ENCODE measurements at places on chromosomes 3 and 15. TPM values are rescaled to one million over a fixed set of nuclear protein-coding genes. Genes with fewer than 3 reads are reported as not detected.

AHSG gene
- 2.2 TPM for total RNA-seq

DNA sequence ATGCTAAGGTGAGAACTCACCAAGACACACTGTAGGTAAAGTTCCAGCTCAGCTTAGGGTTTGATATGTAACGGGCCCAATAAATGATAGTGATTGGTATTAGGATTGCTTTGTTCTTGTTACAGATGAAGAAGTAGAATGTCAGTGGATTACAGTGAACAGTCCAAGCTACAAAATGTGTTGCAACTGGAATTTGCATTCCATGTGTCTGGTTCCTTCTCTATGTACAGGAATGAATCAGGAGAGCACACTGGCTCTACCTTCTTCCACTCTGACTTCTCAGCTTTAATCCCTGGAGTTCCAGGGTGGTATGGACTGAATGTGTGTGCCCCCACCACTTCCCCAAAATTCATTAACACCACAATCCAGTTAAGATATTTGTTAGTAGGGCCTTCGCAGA, 730.4 kb upstream of the CFAP20DC start:
- no peak for DNase-seq

CFAP92 gene
- 3.3 TPM for total RNA-seq

CAMP gene
- not detected for total RNA-seq

ZIC4 gene
- 0.20 TPM for total RNA-seq

DNA sequence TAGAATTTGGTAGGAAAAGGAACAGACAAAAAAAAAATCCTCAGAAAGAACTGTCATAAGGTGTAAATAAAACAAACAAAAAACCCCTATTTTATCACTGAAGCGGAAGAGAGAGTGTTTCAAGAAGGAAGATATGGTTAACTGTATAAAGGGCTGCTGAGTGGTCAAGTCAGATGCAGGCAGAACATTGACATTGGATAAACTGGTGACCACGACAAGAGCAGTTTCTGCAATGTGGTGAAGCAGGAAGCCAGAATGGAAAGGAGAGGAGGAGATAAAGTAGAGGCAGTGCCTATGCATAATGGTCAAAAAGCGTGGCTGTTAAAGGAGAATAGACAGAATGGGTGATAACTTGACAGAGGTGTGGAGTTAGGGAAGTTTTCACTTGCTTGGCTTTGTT, 75.3 kb downstream of the CYP19A1 start:
- no peak for DNase-seq

- DNase-seq: no peak
Observed at GRCh38 chr3:170244576-170244975, 22.4 kb downstream of the PRKCI start.

GRCh38 chr3:25428789-25429335, 799 bp downstream of the RARB start:
- no peak for DNase-seq

DNA sequence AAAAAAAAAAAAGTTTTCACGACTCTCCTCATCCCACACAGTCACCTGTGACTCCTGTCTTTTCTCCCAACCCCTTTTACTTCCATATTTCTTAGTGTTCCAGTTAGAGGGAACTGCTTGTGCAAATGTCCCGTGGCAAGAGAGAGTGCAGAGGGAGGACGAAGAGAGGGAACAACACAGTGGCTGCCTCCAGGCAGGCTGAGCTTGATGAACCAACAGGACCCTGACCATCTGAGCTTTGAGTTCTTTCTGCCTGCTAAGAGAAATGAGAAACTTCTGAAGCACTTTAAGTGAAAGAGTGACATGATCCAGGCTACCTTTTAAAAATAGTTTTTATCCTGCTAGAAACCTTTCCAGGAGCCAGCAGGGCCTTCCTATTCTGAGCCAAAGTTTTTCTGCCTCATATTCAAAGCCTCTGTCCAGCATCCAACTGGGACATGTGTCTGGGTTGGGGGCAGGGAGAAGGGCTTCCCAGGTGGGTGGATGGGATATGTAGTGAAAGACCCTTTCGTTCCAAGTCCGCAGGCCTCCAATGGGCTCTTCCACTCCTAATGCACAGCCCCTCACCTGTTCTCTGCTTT, 239.9 kb downstream of the OPA1 start:
- no peak for DNase-seq

DNA sequence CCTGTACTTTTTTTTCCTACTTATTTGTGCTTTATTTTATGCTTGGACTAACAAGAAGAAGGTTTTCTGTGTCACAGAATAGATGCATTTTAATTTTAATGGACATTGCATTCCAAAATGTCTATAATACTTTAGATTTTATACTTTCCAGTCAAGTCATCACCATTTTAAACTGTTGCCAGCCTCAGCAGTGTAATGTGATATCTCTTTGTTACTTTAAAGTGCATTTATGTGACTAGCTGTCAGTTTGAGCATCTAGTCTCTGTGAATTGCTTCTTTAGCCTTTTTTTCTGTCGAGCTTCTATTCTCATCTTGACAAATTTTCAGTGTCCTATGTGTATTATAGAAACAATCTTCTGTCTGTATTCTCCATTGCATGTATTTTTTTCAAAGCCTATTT, 511.4 kb upstream of the CBLB start:
- DNase-seq: no peak

- DNase-seq: peak; percentile 72
Observed at GRCh38 chr3:8607234-8608040, 37.2 kb downstream of the SSUH2 start.

GRAMD2A gene
- total RNA-seq: 0.55 TPM

GRCh38 chr3:77025471-77025870, 14.4 kb upstream of the ROBO2 start:
- DNase-seq: no peak

GRCh38 chr3:193938613-193939012, 197.3 kb upstream of the HES1 start:
- DNase-seq: no peak

GRCh38 chr15:69723404-69724096, 270.9 kb downstream of the RPLP1 start:
- no peak for DNase-seq

Measured in mucosa of gallbladder (tissue), 1 donor.